ENCODE measurements at places on chromosomes 11 and 22.

DNA sequence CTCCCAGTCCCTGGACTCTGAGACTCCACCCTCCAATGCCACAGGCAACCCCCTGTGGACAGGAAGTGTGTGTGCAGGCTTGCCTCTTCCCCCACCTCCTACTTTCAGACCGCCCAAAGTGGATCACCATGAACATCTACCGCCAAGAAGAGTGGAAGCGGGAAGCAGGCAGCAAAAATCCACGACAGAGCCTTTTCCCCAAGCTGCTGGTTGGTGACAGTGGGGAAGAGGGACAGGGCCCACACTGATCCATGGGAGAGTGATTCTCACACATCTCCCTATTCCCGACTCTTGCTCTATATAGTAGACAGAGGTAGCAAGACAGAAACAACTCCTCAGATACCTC, 53.4 kb upstream of the SPATA19 start:
- DNase-seq: no peak

- no peak for DNase-seq
Observed at GRCh38 chr22:25853078-25853477, 111.1 kb downstream of the MYO18B start.

DNA sequence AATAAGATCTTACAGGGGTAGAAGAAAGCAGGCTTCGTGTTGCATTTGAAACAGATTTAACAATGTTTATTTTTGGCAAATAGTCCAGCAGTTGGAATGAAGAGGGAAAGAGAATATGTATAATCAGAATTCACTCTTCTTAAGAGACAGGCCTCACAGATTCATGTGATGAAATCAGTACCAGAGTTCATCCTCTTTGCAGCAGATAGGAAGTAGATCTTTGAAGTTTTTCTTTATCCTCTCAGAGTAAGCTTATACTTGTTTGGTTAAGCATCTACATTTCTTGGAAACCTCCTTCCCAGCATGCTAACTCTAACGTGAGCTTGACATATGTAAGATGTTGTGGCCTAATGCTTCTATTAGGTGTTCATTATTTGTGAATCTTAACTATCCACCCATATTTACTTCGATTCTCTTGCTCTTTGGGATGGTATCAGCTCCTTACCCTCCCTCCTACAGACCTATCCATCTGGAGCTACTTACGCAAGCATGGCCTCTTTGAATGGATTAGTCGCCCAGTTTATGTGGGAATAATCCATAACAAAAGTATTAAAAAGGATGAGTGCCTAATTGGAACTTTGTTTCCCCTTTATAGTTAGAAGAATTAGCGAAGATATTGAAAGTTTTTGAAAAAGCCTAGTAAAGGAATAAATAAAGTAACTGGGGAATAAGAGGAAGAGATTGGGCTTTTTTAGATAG, 80.1 kb downstream of the PRMT3 start:
- no peak for DNase-seq

DNA sequence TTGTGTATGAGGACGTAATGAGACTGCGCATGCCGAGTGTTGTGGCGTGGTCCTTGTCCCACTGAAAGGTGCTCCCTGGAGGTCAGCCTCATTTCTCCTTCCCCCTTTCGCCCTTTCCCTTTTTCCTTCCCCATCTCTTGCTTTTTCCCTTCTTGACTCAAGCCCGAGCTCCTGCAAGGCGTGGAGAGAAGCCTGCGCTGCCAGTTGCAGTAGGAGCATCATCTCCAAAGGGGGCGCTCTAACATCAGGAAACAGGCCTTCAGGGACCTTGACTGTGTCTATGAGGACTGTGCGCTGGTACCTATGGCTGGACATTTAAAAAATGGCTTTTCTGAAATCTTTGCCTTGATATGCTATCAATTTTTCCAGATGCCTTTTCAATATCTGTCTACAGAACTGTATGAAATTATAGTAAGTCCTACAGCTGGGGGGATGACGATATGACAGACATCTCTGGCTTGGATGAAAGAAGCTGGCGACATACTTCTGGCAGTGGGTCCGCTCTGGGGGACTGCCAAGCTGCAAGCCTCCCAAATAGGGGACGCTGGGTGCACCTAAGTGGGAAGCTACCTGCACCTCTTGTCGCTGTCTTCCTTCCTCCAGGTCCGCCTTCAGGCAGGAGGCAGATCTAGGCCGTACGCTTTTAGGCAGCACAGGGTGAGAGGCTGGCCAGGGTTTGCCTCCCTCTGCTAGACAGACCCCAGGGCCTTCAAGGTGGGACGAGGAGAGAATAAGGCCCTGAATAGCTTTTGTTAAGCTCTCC, 96.5 kb downstream of the NXPE2 start:
- peak; percentile 18 for DNase-seq

DNA sequence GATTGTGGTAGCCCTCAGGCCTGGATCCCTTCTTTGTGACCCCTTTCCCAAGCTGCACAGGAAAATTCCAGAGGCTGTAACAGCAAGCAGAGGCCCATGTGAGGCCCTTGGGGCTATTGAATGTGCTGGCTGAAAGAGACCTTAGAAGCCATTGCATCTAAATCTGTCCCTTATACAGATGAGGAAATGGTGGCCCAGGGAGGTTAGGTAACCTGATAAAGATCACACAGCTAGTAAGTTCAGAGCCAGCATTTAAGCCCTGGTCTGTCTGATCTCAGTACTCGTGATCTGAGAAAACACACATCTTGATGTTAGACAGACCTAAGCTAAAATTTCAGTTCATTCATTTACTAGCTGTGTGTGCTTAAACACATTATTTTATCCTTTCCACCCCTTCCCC, 115.9 kb upstream of the TBCEL start:
- DNase-seq: no peak

DNA sequence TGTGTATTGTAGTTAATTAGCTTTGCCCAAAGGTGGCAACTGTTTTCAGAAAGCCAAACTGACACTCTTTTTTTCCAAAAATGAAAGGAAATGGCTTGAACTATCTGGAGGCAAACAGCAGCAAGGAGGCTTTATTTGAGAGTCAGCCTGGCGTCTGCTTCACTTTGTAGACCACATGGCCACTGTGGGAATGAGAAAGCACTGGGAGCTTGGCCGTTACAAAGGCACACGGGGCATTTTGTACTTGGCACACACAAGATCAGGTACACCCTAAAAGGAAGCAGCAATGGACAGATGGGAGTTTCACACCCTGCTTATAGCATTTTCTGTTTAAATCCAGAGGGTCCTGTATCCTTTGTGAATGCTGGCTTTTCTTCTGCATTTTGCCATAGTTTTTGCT, 126.3 kb downstream of the MPPED2 start:
- no peak for DNase-seq

DNA sequence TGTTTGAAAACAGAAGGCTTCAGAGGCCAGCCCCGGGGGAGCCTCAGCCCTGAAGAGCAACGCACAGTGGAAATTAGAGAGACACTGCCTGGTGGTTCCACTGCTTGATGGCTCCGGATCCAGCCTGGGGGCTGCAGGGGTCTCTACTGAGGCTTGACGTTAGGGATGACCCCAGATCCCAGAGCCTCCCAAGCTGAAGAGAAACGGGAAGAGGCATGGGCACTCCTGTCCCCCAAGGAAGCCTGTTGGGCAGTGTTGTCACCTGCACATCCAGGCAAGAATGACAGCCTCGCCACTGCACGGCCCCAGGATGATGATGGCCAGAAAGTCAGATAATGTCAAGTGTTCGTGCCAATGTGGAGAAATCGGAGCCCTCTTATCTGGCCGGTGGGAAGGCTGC, 56.8 kb upstream of the FGF3 start:
- DNase-seq: no peak

GRCh38 chr22:24587251-24587650, 5.6 kb downstream of the LRRC75B start:
- no peak for DNase-seq

- DNase-seq: no peak
Observed at GRCh38 chr11:120630122-120630521, 118.6 kb downstream of the GRIK4 start.

DNA sequence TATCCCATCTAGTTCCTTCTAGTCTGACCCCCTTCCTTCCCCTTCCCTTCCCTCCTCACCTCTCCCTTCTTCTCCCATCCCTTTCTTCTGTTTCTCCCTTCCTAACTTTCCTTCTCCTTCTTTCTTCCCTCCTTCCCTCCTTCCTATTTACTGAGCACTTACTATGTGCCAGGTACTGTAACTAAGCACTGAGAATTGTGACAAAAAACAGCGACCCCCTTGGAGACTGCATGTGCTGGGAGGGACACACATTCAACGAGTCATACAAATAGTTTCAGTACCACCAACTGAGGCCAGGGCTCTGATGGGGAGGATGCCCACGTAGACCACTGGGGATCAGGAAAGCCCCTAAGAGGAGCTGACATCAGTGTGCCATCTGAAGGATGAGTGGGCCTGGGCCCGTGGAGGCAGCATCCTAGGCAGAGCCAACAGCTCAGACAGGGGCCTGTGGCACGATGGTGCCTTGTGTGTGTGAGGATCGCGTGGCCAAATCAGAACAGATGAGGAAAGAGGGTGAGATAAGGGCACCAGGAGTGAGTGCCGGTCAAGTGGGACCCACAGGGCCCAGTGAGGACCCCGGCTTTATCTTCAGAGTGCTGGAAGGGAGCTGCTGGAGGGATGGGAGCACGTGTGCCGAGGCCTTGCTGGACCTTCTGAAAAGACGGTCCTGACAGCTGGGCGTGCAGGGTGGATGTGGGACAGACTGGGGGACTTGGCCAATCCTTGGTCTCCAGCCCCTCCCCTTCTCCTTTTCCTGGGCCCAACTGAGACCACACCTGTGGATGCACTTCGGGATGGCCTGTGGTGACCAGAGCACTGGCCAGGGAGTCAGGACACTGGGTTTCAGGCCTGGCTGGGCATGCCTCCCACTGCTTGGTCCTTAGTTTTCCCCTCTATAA, 38.4 kb upstream of the CRYBB3 start:
- no peak for DNase-seq

GRCh38 chr11:6771926-6772893, at the start of gene OR2AG2:
Gene OR2AG2, minus strand, starts transcription at chr11:6771976. Its CDS starts 3,019 bp downstream, at chr11:6768957.
- no peak for DNase-seq

DNA sequence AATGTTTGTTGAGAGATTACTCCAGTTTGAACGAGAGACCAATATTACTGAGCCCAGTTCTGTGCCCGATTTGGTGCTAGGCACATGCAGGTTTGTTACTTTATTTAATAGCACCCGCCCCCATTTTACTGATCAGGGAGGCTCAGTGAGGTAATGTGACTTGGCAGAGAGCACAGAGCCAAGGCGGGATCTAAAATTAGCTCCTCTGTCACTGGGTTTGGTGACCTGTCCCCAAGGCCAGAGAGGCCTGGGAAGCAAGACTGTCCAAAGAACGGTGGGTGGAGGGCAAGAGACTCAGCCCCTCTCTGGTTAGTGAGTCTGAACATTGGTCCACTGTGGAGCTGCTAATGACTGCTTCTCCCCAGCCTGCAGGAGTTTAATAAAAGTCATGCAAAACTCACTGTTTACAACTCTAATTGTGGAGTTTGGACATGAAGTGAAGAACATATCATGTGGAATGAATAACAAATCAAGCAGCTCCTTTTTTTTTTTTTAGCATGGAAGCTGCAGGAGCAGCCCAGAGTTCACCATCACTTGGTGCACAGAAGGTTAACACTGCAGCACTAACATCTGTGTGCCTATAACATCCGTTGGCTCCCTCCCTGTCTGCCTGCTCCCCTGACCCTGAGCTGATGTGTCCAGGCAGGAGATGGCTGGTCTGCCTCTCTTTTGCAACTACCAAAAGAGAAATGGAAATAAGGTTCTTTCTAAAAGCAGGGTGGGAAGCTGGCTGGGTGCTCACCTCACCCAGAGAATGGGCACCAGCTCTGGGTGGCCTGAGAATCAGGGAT, 39.0 kb downstream of the CSNK2A3 start:
- DNase-seq: no peak

DNA sequence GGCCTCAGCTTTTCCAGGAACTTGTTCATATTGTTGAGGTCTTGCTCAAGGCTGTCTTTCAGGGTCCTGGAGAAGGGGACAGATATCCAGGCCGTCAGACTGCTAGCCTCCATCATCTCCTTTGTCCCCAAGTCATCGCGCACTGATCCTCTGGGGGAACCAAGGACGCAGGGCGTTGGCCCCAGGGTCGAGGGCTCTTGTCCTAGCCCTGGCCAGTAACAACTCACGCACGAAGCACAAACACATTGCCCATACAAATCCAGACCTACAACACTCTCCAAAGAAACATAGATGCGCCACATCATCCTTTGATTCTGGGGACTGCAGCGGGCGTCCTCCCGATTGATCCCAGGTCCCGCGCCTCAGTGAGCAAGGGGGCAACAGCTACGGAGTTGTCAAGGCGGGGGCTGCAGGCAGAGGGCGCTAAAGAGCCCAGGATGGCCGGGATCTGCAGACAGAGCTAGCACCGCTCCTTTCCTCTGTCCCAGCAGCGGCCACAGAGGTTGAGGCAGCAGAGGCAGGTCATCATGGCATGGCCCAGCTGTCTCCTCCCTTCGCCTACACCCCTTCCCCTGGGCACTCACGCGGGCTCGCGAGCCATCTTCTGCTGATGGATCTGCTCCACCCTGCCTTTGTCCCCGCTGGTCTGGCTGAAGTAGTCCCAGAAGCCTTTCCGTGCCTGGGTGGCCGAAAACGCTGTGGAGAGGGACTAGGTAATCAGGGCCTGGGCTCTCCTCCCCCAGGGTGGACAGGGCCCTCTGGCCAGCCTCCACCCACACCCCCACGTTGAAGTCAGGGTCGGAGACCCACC, 472 bp downstream of the APOA5 start:
- DNase-seq: no peak

All from fibroblast of skin of left biceps (primary cell).